ENCODE measurements at places on chromosomes 16 and 17. TPM values are rescaled to one million over a fixed set of nuclear protein-coding genes. Genes with fewer than 3 reads are reported as not detected.
A peak's percentile ranks its signal among the peaks of the same experiment; 100 is the strongest.

GCGR gene
- not detected for total RNA-seq

DNA sequence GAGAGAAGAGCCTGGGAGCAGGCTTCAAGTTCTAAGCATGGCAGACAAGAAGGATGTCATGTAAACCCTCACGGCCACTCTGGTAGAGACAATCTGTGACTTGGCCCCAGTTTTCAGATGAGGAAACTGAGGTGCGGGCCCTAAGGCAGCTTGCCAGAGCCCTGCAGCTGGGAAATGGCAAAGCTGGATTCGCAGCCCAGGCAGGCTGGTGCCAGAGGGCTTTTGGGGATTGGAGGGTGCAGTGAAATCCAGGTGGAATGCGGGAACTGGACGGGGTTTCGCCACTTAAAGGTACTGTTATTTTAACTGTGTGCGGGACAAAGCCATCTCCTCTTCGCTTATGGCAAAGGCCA lies 477 bp upstream of the OSGIN1 start:
- H3K27ac ChIP-seq = peak overlapping the region; percentile 88
- H3K4me3 ChIP-seq = peak overlapping the region; percentile 64
- no peaks in the 10 kb centered on the region for H3K36me3 ChIP-seq
- peaks cover 31% of the 10 kb centered on the region for H3K4me1 ChIP-seq

GRCh38 chr17:60798576-60798975 lies 120.9 kb downstream of the BCAS3 start:
- H3K27ac ChIP-seq = no peak overlapping the region
- H3K36me3 ChIP-seq = no peaks in the 10 kb centered on the region
- DNase-seq = no peak
- H3K27me3 ChIP-seq = no peaks in the 10 kb centered on the region

GRCh38 chr17:10121971-10122707 lies 76.3 kb downstream of the GAS7 start:
- DNase-seq = peak; percentile 81
- H3K27ac ChIP-seq = peak overlapping the region; percentile 76
- no peak overlapping the region for H3K4me3 ChIP-seq
- H3K4me1 ChIP-seq = peaks cover 98% of the 10 kb centered on the region

DNA sequence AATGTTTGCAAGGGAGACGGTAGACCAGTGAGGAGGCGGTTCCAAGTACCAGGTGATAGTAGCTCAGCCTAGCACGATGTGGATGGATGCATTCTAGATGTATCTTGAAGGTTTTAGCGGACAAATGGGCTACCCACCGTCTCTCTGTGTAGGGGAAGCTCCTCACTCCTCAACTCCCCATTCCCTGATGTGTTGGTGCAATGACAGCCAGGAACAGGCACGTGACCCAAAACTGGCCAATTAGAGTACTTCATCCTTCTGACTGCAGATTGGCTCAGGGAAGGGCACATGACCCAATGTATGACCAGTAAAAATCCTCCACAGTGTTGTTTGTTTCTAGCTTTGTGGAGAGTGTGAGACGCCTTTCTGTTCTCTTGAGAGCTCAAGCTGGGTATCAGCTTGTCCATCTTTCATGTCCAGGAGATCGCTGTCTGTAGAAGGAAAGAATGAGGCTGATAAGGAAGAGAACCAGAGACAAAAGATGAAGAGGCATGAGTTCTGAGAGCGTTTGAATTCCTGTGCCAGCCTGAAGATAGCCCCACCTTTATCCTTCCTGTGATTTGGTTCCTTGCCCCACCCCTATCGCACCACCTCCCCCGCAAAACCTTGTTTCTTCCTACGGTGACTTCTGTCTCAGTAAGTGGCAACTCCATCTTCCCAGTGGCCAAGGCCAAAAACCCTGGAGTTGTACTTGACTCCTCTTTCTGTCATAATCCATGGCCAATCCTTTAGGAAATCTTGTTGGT lies 2.3 kb upstream of the BORCS6 start:
- no peaks in the 10 kb centered on the region for H3K27me3 ChIP-seq
- H3K4me1 ChIP-seq = peaks cover 42% of the 10 kb centered on the region
- peak; percentile 96 for DNase-seq
- peak overlapping the region; percentile 33 for H3K4me3 ChIP-seq

SLFN14 gene
- not detected for total RNA-seq
